ENCODE measurements at places on chromosomes 12 and 14.

GRCh38 chr12:68163560-68164081 lies 4.1 kb upstream of the IFNG start:
- DNase-seq: no peak

DNA sequence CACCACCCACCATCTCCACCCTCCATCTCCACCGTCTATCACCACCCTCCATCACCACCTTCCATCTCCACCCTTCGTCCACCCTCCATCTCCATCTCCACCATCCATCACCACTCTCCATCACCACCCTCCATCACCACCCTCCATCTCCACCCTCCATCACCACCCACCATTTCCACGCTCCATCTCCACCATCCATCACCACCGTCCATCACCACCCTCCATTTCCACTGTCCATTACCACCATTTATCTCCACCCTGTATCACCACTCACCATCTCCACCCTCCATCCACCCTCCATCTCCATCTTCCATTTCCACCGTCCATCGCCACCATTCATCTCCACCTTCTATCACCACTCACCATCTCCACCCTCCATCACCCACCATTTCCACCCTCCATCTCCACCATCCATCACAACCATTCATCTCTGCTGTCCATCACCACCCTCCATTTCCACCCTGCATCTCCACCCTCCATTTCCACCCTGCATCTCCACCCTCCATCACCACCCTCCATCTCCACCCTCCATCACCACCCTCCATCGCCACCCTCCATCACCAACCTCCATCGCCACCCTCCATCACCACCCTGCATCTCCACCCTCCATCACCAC lies 6.1 kb upstream of the CEP170B start:
- no peak for DNase-seq

GRCh38 chr12:10368206-10369171 lies 21.4 kb downstream of the KLRK1 start:
- no peak for DNase-seq

- DNase-seq: no peak
Observed at GRCh38 chr14:40652089-40652691, 954.5 kb upstream of the LRFN5 start.

- DNase-seq: no peak
Observed at GRCh38 chr12:3697311-3697870, 55.5 kb downstream of the CRACR2A start.

- no peak for DNase-seq
Observed at GRCh38 chr14:103999795-104000440, 57.6 kb upstream of the RD3L start.

DNA sequence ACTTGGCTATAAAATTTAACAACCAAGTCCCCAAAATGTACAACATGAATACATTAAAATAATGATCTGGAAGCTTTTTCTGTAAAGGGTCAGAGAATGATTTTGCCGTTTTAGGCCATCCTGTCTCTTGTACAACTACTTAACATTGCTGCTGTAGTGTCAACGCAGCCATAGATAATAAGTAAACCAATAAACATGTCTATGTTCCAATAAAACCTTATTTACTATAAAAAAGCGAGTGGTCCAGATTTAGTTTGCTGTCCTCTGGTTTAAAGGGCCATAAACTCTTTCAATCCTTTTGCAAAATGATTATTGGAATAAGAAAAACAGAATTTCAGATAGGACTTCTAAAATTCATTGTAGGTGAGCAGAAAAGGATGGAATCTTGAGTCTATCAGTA lies 29.2 kb downstream of the SBNO1 start:
- DNase-seq: no peak

DNA sequence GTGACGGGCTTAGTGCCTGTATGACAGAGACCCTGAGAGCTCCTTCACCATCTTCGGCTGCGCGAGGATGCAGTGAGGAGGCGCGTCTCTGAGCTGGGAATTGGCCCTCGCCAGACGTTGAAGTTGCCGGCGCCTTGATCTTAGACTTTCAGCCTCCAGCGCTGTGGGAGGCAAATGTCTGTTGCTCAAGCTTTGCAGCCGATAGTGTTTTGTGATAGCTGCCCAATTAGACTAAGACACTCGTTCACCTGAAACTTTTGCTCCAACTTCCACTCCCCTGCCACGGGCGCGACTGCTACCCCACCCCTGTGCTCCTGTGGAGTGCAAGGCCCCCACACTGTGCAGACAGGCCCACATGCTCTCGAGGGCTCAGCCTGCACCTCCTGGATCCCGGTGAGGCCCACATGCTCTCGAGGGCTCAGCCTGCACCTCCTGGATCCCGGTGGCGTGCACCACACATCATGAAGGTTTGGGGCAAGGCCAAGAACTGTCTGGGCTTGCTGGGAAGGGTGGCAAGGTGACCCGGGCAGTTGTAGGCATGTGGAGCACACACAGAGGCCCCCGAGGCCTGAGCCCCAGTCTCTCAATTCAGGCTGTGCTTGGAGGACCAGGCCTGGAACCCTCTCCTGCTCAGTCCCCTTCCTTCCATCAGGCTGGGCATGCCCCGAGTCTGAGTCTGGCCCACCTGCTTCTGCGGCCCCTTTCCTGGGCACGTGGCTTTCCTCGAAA lies 324.6 kb downstream of the TMEM121 start:
- DNase-seq: no peak

GRCh38 chr14:71214241-71214640 lies 307.0 kb downstream of the PCNX1 start:
- no peak for DNase-seq

GRCh38 chr12:54051026-54051842 lies 2.4 kb upstream of the HOXC4 start:
- DNase-seq: no peak

DNA sequence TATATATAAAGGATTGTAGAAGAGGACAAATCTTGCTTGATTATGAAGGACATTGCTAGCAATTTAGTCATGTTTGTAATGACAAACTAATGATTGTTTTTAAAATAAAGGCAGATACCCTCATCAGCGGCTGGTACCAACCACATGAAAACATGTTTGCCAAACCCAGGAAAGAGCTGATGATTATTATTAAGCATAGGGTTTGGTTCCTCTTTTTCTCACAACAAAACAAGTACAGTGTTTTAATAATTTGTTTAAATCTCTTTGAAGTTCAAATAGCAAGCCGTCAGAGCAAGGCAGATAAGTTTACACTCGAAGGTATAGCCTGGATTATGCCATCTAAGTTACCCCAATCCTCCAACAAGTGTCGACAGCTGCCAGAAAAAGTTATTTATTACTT lies 5.3 kb upstream of the SINHCAF start:
- DNase-seq: no peak

DNA sequence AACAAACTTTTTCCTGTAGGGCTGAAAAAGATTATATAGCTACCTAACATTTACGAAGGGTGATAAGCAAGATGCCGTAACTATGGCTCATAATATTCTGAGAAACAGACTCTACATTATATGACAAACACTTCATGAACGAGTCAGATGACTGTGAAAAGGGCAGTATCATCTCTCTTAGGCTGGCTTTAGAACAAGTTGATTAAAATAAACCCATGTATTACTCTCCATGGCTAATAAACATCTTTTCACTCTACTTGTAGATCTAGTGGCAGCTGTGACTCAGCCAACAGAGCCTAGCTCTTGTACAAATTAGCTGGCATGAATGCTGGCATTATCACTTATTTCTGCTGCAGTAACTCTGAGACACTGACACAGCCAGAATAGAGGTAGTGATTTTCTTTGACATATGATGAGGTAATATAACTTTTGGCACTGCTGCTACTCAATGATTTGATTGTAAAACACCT lies 47.1 kb downstream of the SLC2A13 start:
- DNase-seq: no peak

DNA sequence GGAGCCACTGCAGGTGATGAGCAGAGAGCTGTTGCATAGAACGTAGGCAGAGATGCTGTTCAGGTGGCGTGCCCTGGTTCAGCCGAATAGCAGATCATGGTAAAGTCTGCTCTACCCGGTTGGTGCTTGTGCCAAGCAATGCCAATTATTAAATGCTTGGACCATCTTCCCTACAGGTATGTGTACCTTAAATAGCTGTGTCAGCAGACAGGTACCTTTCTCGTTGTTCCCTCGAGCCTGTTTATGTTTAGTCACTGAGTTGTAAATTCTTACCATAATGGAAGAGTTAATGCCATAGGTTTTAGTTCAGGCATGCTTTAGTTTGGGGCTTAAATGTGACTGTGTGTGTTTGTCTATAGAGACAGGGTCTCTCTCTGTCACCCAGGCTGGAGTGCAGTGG lies 112.5 kb upstream of the CPM start:
- DNase-seq: no peak

DNA sequence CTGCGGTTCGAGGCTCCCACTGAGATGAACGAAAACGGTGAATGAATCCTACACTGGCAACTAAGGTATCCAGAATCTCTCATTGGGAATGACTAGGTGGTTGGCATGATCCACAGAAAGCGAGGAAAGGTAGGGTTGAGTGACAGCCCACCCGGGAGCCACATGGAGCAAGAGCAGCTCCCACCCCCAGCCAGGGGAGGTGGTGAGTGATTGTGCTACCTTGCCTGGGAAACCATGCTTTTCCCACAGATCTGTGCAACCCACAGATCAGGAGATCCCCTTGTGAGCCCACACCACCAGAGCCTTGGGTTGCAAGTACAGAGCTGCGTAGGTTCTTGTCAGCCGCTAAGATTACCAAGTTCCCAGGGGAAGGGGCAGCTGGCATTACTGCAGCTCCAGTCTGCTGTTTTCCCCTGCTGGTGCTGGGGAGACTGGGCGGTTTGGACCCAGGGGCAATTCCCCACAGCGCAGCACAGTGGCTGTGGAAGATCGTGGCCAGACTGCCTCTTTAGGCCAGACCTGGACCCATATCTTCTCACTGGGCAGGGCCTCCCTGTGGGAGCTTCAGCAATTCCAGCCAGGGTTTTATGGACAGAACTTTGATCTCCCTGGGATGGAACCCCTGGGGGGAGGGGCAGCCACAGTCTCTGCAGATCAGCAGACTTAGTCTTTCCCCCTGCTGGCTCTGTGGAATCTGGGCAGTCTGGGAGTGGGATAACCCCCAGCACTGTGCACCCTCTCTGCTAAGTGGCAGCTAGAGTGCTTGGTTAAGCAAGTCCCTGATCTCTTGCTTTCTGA lies 44.6 kb upstream of the PPP4R3A start:
- no peak for DNase-seq

DNA sequence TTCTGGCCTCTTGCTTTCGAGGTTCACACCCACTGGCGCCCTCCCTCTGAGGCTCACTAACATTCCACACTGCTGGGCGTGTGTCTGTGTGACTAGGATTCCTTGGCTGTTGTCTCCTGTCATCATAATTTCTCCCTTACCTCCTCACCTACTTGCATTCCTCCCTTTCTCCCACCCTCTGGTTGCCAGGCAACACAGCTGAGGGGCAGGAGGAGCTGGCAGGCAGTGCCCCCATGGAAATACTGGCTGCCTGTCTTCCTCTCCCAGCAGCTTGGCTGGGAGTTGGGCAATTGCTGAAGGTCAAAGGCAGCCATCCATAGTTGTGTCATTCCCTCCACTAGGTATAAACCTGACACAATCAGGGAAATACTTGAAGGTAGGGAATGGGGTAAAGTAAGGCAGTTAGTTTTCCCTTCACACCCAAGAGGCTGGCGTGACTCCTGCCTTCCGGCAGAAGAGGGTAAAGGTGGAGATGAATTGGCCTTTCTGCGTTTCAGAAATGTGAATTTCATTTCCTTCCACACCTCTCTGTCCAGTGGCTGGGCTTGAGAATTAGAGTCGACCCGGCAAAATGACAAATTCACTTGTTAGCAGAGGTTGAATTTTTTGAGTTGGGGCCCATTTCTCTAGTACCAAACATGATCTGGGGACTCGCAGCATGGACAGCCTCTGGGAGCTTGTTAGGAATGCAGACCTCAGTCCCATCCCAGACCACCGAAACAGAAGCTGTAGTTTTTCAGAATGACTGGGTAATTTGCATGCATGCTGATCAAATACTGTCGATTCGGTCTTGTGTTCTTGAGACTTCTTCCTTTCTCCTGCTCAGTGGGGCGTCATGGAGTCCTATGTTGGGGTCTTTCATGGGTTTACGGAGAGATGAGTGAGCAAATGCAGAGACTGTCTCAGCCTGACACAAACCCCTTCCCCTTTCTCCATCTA lies 24.3 kb upstream of the EMP1 start:
- no peak for DNase-seq

DNA sequence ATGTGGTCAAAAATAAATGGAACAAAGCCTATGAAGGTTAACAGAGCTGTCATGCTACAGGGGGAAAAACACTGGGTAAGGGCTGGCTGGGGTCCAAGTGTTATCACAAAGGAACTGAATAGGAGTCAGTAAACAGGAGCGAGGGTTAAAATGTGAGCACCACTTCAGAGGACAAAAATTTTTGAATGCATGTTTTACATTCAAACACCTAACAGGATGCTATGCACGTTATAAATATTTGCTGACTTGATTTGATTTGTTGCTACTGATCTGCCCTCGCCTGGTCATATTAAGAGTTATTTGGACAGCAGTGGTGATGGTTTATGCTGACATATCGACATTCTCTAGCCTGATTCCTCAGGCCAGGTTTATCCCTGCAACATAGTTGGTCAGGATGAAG lies 7.4 kb upstream of the KTN1 start:
- DNase-seq: no peak

GRCh38 chr12:119671070-119671469 lies 3.1 kb downstream of the PRKAB1 start:
- no peak for DNase-seq

- DNase-seq: no peak
Observed at GRCh38 chr12:80101126-80101525, 1.8 kb downstream of the OTOGL start.

DNA sequence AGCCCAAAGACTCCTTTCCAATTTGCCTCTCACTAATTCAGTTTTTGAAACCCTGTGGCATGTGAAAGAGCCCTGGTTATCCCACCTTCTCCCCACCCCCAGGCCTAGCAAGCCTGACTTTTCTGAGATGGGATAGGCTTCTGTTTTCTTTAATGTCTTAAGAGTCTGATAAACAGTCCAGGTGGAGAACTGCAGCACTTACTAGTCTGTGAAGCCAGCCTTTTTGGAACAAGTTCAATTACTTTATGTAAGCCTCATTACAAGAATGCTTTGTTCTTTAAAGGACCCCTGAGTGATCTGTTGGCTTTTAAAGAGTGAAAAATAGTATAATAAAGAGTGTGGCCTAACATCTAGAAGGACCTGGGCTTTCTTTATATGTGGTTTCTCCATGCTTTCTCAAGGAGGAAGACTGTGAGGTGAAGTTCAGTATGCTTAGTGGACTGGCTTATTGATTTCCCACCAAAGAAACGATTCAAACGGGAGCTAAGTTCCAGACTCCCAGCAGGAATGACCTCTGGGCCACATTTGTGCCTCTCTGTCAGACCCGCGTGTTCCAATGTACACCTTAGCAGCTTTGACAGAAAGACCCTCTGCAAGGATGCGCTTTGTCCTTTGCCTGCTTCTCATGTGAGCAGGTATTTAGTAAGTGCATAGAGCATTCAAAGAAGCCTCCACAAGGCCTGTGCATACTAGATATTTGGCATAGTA lies 129.5 kb downstream of the DAAM1 start:
- no peak for DNase-seq
